ENCODE measurements at places on chromosomes 2 and 18.

- DNase-seq, result no peak
Observed at GRCh38 chr2:37893327-37893726, 31.8 kb upstream of the RMDN2 start.

DNA sequence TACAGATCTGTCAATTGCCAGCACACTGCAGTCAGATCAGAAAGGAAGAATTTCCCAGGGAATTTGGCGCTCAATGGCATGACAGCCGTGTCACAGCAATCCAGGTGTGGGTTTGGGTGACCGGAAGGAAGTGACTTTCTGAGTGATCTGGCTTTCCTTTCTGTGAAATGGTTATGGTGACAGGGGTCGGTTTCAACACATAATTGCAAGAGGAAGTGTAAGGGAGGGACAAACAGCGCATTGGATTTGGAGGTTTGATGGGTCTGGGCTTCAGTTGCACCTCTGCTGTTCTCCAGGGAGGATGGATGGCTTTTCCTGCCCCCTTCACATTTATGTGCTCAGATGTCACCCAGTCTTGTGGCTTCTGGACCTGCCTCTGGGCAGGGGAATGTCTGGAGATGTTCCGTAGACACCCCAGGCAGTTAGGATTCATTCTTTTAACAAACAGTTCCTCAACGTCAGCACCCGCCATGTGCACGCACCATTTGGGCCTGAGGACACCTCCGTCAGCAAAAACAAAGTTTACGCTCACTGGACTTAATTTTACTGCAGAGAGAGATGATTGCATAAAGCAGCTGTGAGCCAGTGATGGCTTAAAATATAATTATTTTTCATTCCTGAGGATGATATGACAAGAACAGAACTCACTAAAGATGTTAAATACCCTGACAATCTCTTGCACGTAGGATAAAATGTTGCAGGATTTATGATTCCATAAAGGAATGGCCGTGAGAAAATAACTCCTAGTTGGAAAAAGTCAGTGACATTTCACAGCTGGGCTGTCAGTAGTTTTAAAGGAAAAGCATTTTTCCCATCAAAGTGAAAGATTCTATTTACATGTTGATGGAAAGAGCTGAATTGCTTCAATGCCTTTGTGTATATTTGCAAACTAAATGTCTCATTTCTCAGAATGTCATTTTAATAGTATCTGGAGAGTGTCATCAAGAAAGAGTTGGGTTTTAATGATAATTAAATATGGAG is 36.9 kb downstream of the MBP start:
- no peak for DNase-seq

- no peak for DNase-seq
Observed at GRCh38 chr2:37527361-37527760, 144.1 kb downstream of the CDC42EP3 start.

- DNase-seq, result no peak
Observed at GRCh38 chr18:72427721-72428120, 116.4 kb downstream of the CBLN2 start.

- no peak for DNase-seq
Observed at GRCh38 chr2:167862782-167863181, 384.6 kb downstream of the STK39 start.

All from small intestine (tissue), 16 donors.